ENCODE measurements at places on chromosomes 3 and 15.

DNA sequence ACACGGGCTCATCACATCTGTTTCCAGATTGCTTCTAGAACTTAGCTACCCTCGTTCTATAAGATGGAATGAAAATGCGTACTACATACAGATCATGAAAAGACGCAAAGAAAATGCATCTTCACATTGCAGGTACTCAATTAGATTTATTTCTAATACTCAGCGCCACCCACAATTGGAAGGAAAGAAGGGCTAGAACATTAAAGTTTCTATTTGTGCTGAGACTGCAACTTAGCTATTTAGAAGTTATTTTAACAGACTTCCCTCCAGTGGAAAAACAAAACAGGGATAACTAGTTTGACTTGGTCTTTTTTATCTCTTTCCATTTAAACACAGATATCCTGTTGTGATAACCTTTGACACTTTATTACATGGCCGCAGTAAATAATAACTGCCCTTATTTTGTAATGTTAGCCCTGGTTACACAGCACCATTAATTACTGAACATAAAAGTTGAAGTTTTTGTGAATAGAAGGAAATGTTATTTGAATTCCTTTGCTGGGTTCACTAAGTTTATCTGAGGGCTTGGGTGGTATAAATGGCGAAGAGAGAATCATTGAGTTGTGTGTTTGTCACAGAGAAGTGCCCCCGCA, 86.9 kb upstream of the SLC25A26 start:
- DNase-seq, result no peak

DNA sequence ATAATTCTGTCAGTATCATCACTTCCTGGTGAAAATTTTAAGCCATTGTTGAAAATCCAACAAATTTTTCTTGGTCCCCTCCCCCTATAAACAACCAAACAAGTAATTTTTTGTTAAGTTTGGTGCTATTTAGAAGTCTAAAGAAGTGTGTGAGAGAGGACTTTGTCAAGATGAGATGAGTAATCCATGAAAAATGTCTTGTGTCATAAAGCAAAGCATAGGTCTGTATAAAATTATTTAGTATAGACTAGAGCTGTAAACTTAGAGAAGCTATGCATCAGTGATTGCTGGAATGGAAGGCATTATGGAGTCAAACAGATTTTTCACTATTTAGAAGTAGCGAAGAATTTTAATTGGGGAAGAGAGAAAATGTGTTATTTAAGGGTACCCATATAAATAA, 31.4 kb downstream of the MAPK6 start:
- DNase-seq, result peak; percentile 55

DNA sequence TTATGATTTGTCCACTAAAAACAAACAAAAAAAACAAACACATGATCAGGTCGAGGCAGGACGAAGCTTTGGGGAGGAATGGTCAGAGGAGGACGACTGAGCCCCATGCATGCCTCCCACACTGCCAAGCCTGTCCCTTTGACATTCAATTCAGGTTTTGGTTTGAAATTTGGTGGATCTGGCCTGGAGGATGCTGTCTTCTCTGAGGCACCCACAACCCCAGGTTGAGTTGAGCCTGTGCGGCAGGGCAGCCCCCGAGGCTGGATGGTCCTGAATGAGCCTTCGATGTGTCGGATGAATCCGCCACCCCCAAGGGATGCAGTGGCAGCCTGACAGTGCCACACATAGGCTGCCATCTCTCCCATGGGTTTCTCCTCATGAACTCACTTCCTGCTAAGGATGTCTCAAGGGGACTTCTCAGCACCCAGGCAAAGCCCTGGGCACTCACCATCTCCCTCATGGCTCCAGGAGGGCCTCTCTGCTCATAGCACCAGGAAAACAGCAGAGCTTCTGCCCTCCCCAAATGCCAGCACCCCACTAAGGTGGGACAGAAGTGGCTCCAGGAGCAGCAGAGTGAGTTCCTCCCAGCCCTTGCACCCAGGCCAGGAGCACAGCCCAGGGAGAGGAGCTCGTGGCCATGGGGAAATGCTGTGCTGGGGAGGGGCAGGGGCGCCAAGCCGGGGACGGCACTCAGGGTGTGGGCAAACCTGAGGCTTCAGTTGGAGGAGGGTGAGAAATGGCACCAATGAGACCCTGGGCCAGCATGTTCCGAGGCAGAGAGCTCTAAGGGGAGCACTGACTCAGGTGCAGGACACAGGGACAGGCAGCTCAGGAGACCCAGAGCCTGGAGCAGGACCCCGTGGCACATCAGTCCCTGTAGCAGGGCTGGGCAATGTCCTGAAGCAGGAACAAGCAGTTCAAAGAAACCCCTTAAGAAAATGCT, 18.5 kb downstream of the PRR23E start:
- no peak for DNase-seq

GRCh38 chr15:101349047-101349951, 54.3 kb upstream of the SNRPA1 start:
- DNase-seq, result no peak

GRCh38 chr3:56347219-56347871, 120.9 kb downstream of the ERC2 start:
- DNase-seq, result peak; percentile 8

- DNase-seq, result no peak
Observed at GRCh38 chr15:88970232-88970631, 57.1 kb upstream of the MFGE8 start.

DNA sequence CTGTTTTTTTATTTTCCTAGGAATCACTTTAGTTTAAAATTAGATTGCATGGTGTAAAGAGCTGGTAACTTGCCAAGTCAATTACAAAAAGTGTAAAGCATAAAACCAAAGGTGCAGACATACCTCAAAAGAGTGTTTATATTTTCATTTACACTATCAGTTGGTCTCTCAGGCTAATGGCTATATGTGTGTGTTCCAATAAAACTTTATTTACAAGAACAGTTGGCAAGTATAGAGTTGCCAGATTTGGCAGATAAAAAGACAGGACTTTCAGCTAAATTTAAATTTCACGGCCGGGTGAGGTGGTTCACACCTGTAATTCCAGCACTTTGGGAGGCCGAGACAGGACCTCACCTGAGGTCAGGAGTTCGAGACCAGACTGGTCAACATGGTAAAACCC, 41.1 kb downstream of the HOMER2 start:
- no peak for DNase-seq

GRCh38 chr3:50584391-50584790, 15.1 kb downstream of the HEMK1 start:
- DNase-seq, result peak; percentile 40

GRCh38 chr3:160210799-160211221, 14.4 kb upstream of the C3orf80 start:
- DNase-seq, result peak; percentile 82

DNA sequence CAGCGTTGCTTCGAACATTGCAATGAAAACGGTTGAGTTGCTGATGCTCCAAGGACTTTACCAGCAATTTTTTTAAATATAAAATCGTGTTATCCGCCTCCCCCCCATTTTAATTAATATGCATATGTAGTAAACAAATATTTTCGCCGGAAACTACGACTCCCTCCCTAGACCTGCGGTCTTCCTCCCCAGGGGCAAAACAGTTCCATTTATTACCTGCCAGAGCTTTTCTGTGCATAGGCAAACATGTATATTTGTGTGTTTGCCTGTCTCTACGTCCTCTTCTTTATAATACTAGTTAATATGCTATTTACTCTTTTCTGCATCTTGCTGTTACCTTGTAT, 593 bp upstream of the RSL24D1 start:
- no peak for DNase-seq

DNA sequence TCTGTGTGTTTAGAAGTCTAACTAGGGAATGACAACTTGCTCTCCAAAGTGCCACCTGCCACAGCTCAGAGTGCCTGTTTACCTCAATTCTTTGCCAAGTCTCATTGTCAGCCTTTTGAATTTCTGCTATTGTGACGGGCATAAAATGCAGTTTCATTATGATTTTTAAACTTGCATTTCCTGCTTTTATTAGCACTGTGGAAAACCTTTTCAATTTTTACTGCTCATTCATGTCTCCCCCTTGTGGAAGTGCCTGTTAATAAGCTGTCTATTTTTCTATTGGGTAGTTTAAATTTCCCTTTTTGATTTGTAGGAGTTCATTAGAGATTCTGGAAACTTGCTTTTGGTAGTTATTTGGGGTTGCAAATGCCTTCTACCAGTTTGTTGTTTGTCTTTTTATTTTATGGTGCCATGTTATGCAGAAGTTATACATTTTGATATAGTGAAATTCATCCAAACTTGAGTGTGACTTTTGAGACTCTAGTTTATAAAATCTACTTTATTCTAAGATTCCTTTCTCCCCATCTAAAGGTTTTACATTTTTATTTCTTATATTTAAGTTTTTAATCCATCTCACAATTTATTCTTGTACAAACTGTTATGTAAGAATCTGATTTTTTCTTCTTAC, 53.9 kb upstream of the FRMD4B start:
- peak; percentile 48 for DNase-seq

GRCh38 chr15:48595981-48596380, 49.5 kb downstream of the FBN1 start:
- no peak for DNase-seq

- DNase-seq, result no peak
Observed at GRCh38 chr15:72060687-72061250, 57.2 kb downstream of the MYO9A start.

DNA sequence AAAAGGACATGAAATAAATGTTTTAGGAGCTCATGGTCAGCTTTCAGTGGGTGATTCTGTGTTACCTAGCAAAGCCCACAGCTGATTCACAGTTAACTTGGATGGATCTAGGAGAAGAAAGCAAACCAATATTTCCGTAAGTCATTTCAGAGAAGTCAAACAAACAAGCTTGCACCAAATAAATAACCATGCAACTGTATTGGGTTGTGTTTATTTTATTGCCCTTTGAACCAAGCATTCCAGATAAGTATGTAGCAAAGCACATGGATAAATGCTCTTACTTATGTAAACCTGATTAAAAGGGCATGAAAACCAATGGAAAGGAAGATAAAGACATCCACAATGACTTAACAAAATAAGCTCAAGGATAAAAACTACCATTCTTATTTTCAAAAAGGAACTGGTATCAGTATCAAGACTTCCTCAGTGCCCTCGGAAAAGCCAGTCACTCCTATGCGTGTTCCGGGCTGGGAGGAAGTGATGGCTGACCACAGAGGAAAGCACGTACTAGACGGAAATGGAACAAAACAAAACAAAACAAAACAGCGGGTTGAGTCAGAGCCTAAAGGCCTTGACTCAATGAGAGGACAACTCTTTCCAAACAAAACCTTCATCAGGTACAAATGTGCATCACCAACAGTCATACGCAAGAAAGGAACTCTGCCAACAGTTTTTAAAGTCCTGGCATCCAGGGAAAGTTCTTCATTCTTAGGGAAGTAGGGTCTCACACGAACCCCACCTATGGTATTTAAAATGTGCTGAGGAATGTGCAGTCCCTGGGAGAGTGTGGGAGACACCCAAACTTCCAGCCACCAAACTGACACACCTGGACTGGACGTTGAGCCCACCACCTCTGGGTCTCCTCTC, 103.3 kb downstream of the SNRK start:
- peak; percentile 81 for DNase-seq

GRCh38 chr15:32091505-32092380, 61.4 kb downstream of the CHRNA7 start:
- no peak for DNase-seq

GRCh38 chr3:175238801-175239200, 379.7 kb downstream of the NAALADL2 start:
- DNase-seq, result no peak

DNA sequence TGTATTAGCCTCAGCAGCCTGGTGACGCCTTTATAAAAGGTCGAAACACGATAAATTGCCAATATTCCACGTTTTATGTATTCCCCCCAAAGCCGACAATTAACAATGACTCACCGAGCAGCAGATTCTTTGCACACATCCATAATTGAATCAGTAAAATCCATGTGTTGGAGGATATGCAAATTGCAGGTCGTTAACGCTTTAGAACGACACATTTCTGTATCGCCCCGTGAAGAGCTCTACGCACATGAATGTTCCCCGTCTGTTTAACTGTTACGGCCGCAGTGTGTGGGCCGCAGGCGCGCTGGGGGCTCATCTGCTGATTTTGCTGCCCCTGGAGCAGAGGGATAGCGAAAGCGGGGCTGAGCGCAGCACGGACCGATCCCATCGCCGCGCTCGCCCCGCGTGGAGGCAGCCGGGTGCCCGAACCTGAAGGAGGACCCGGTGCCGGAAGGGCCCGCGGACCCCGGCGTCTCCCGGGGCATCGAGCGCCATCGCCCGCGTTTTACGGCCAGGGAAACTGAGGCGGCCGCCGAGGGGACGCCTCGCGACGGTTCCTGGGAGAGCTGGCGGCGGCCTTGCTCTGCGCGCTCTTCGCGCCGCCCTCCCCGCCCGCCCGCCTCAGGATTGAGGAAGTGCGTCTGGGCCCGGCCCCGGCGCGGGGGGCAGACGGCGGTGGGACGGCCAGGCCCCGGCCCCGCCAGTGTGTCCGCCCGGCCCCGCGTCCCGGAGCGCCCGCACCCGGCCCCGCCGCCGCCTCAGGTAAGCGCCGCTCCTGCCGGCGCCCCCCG, at the start of gene LRRK1:
Gene LRRK1, plus strand, starts transcription at position 668 of the 791 bp plus-strand sequence. CDS start 5,276 bp downstream, outside the sequence.
- peak; percentile 32 for DNase-seq

- no peak for DNase-seq
Observed at GRCh38 chr3:122421101-122421500, 5.2 kb upstream of the WDR5B start.

- no peak for DNase-seq
Observed at GRCh38 chr3:189289251-189289650, 117.5 kb downstream of the TPRG1 start.

DNA sequence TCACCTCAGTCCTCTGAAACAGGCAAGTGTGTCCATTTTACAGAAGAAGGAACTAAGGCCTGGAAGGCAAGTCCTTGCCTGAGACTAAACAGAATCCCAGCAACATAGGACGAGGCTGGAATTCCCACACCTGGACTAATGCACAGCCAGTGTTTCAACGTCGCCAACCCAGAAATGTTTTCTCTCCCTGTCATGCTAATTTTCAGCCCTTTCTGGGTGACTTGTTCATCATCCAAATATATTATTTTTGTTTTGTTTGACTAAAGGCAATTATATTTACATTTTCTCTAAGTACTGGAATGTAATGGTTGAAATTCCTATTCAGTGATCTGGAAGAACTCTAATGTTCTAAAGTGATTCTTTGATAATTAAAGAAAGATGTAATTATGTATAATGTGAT, 51.8 kb downstream of the BTD start:
- DNase-seq, result no peak

- DNase-seq, result no peak
Observed at GRCh38 chr3:60393946-60394345, 857.3 kb downstream of the FHIT start.

- DNase-seq, result no peak
Observed at GRCh38 chr3:5657106-5657505, 469.6 kb downstream of the EDEM1 start.

- DNase-seq, result no peak
Observed at GRCh38 chr15:31567861-31568260, 241.2 kb downstream of the KLF13 start.

DNA sequence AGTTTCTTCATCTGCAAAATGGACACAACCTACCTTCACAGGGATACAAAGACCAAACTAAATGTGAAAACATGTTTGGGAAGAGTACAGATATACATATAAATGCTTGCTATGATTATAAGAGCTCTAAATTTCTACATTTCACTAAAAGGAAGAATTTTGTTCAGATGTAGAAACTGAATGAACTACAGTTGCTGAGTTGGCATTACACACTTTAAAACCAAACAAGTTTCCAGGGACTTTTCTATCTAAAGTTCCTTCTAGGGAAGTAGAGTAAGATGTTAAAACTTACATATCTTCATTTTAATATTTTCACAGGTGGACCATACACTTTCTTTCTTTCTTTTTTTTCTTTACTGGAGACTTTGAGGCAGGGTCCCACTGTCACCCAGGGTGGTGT, 4.6 kb downstream of the AAGAB start:
- DNase-seq, result no peak

Measured in fibroblast of mammary gland (primary cell).